CD8-positive, alpha-beta T cell (primary cell): ENCODE measurements at places on chromosomes 6 and 20.
A peak's percentile ranks its signal among the peaks of the same experiment; 100 is the strongest.

GRCh38 chr6:168180548-168181011, 101.6 kb upstream of the FRMD1 start:
- no peak for DNase-seq

- no peak for DNase-seq
Measured at GRCh38 chr6:127737768-127738167, 160.8 kb downstream of the C6orf58 start.

GRCh38 chr20:59032713-59033059, 551 bp upstream of the ATP5F1E start:
- no peak for DNase-seq

GRCh38 chr6:169528755-169529154, 173.1 kb downstream of the WDR27 start:
- DNase-seq, result no peak

GRCh38 chr20:3846740-3847428, at the start of gene MAVS:
Gene MAVS, plus strand, starts transcription at chr20:3846834. Its CDS starts 7,791 bp downstream, at chr20:3854625.
- DNase-seq, result peak; percentile 85

- no peak for DNase-seq
Measured at GRCh38 chr6:133380723-133381122, 139.6 kb downstream of the EYA4 start.

- no peak for DNase-seq
Measured at GRCh38 chr6:73965539-73966029, 269.6 kb downstream of the CD109 start.
